NT2/D1 (cell line): ENCODE measurements at places on chromosomes 1 and 21.

- DNase-seq, result no peak
Measured at GRCh38 chr21:39340687-39341086, 8.2 kb downstream of the HMGN1 start.

DNA sequence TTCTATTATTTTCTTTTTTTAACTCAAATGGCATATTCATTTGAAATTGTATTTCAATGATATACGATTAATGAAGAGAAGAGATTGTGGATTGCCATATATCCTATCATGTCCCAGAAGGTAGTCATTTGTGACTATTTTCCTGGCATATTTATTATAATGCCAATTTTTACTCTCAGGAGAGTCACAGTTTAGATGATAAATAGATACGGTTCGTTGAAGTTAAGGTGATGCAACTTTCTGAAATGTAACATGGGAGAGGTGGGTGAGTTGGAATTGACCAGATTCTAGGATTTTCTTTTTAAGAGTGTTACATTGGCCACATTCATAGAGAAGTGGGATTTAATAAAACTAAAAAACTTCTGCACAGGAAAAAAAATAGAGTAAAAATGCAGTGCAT is 1138.5 kb downstream of the NCAM2 start:
- no peak for DNase-seq

DNA sequence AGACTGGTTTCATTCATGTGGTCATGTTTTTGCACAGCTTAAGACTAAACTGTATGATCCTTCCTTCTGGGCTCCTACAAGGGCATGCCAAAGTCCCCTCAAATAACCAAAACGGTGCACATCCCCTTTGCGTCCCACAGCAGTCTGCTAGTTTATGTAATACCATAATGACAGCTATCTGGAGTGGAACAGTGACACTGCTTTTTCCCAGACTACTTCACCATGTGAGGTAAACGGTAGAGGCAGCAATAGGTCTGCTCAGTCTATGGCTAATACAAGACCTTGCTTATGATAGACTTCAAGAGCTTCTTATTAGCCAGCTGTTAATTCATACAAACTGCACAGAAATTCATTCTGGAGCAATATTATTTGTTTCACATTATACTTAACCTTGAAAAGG is 395.5 kb downstream of the SMYD3 start:
- no peak for DNase-seq

DNA sequence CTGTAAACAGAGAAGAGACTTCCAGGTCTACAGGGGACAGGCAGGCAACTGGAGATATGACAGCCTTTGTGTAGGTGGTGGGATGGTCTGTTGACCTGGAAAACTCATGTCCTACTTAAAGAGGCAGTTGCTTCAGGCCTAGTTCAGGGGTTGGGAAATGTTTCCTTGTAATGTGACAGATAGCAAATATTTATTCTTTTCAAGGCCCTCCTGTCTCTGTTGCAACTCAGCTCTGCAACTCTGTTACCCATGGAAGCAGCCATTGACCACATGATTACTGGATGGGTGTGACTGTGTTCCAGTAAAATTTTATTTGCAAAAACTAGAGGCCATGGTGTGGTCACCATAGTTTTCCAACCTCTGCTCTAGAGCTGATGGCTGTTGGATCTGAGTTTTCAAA is 341.9 kb downstream of the PTBP2 start:
- no peak for DNase-seq

DNA sequence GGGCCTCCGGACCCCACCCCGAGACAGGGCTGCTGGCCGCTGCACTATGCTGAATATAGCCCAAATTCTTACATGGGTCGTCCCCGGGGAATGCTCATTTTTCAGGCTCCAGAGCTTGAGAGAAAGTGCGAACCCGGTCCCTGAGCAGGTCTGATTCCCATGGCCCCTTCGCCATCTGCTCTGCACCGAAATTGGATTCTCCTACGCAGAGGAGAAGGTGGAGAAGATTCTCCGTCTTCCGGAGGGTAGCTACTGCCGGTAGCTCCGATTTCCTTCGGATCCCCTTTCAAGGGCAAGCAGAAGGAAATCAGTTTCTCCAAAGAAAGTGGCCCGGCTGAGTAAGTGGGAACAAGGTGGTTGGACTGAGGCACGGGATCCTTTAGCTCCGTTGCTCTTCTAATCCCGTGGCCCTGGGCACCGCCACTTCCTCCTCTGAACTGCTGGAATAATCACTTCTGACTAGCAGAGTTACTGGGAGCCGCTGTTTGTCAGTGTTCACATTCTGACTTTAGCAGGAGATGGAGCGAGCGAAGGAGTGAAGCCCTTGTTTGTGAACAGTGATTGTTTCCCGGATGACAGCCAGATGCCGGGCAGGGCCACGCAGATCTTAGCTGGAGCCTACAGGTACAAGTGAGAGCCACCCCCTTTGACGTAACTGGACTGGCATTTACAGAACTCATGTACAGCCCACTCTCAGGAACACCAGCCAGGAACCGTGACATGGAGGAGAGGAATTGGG is 1.1 kb upstream of the ZNF496 start:
- no peak for DNase-seq

DNA sequence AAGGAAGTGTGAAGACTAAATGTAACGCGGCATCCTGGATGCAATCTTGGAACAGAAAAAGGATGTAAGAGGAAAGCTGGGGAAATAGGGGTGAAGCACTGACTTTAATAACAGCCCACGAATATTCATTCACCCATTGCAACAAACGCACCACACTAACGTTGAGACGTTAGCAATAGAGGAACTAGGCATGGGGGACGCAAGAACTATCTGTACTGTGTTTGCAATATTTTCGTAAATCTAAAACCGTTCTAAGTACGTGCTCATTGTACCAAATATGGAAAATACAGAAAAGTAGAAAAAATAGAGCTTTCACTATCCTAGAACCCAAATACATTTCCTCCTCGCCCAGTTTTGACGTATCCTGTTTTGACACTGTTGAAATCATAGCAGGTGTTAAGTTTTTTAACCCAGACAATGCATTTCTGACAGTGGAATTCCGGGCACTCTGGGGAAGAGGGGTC is 3.9 kb downstream of the LAPTM5 start:
- no peak for DNase-seq

- peak; percentile 56 for DNase-seq
Measured at GRCh38 chr1:211377539-211378450, 51.2 kb downstream of the TRAF5 start.

DNA sequence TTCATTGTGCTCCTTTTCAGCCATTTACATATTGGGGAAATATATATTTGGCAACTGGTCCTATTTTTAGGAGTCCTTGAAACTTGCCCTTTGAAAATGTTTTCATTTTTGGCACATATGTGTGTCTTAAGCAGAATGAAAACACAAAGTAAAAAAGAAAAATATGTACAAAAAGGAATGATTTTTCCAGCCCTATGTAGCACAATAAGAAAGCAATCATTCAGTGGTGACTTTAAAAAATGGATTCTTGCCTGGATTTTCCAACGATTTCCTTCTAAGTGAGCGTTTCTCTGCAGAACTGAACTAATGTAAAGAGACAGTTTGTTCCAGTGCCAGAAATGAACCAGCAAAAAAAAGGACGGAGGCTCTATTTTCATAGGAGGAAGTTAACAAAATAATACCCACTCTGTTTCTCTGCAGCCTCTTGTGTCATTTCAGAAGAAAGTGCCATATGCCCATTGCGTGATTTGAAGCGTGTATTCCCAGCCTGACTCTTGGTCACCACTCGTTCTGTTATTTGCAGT is 340.1 kb downstream of the SETD4 start:
- DNase-seq, result no peak

- DNase-seq, result no peak
Measured at GRCh38 chr1:2396476-2396875, 4.8 kb downstream of the RER1 start.

- no peak for DNase-seq
Measured at GRCh38 chr1:214215583-214215982, 65.4 kb upstream of the SMYD2 start.

GRCh38 chr1:18814874-18815531 is 44.5 kb downstream of the TAS1R2 start:
- DNase-seq, result no peak

GRCh38 chr1:151887028-151887427 is 22.3 kb downstream of the THEM4 start:
- no peak for DNase-seq

- DNase-seq, result no peak
Measured at GRCh38 chr1:42005530-42005929, 86.8 kb upstream of the HIVEP3 start.

DNA sequence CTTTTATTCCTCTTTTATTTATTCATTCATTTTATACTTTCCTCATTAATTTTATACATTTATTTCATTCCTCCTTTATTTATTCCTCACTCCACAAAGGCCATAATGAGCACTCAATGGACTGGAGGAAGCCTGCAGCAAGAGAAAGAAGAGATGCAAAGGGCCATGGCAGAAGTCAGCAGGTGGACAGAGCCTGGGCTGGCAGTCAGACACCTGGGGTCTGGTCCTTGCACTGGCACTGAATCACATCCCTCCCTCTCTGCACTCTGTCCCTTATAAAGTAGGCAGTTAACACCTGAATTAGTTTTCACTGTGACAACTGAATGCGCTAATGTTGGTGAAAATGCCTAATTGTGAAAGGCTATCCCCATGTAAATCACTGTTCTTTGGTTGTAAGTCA is 38.6 kb downstream of the FAM78B start:
- DNase-seq, result no peak

DNA sequence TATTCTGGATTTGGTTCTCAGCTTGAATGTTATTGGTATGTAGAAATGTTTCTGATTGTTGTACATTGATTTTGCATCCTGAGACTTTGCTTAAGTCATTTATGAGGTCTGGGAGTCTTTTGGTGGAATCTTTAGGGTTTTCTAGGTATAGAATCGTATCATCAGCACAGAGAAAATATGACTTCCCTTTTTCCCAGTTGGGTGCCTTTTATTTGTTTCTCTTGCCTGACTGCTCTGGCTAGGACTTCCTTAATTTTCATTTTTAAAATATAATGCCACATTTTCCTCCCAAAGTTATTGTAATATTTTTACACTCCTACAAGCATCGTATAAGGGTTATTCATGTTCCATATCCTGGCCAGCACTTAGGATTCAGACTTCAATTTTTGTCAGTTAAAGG is 111.1 kb downstream of the FNBP1L start:
- no peak for DNase-seq

DNA sequence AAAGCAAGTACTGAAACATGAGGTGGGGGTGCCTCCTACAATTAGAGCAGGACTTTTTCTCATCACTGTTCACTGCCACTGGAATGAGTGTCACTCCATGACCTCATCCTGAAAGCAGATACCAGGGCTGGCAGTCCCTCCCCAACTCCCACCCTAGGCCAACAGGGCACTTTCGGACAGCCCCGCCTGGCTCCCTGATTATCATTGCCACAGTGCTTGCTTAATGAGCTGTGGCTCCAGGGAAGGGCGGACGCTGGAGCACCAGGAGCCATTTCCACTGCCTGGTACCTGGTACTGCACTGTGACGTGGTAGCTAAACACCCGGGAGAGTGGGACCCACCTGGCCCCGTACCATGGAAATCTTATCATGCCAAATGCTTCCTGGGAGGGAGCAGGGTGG is 22.3 kb downstream of the SLC9A1 start:
- no peak for DNase-seq

DNA sequence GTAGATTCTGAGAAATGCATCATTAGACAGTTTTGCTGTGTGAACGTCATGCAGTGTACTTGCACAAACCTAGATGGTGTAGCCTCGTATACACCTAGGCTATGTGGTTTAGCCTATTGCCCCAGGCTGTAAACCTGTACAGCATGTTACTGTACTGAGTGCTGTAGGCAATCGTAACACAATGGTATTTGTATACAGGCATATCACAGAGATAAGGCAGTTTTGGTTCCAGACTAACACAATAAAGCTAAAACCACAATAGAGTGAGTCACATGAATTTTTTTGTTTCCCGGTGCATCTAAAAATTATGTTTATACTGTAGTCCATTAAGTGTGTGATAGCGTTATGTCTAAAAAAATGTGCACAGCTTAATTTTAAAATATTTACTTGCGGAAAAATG is 6.9 kb downstream of the IL10RB start:
- DNase-seq, result no peak

GRCh38 chr1:171769754-171770153 is 11.7 kb upstream of the METTL13 start:
- DNase-seq, result no peak

- DNase-seq, result no peak
Measured at GRCh38 chr1:150764617-150765101, 919 bp downstream of the CTSS start.

DNA sequence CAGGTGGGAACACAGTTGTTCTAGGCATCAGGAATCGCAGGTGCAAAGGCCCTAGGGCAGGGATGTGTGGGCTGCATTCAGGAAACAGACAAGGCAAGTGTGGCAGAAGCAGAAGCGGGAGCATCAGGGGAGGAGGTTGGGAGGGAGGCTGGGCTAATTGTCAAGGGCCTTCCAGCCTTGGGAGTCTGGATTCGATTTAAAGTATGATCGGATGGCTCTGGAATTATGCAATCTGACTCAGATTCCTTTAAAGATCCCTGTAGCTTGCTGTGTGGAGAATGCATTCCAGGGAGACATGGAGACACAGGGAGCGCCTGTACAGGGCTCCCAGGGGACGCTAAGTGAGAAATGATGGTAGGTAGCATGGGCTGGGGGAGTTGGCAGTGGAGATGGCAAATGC is 86.5 kb downstream of the LACTBL1 start:
- no peak for DNase-seq

DNA sequence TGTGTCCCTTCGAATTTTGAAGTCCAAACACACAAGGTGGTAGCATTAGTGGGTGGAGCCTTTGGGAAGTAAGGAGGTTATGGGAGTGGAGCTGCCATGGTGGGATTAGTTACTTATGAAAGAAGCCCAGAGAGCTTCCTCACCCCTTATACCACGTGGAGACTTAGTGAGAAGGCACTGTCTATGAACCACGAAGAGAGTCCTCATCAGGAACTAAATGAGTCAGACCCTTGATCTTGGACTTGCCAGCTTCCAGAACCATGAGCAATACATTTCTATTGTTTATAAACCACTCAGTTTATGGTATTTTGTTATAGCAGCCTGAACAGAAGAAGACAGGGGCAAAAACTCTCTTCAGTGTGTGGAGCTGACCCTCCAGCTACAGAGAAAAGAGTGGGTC is 259.3 kb upstream of the AJAP1 start:
- DNase-seq, result no peak

DNA sequence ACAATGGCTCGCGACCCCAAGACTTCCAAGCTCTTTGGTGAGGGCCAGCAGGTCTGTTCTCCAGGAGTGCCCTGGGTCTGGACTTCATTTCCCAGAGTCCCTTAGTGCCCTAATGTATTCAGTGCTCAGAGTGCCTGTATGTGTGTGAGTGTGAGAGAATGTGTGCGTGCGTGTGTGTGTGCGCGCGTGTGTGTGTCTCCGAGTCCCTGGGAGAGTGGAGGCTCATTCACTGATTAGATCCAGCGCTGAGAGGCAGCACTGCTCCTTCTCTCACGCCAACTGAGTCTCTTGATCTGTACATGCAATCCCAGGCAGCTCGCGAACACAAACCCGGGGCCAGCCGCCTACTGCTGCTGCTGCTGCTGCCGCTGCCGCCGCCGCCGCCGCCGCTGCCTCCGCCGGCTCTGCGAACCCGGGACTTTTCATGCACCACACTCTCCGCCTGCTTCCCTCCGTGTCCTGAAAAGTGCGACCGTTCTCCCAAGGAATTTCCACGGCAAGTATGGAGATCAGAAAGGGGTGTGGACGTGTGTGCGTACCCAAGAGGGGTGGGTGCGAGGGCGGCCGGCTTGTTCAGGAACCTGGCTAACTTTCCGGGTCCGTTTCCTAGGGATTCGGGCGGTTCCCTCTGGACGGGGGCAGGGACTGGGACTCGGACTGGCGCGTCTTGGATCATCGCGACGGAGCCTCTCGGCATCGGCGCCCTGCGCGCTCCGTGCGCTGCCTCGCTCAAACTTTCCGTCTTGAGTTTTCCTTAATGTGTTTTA is at the start of gene RNF220:
TSS of gene RNF220 (plus strand) at position 225 of the 767 bp plus-strand sequence.
- DNase-seq, result no peak
